ENCODE measurements at places on chromosomes 7 and 10. TPM values are rescaled to one million over a fixed set of nuclear protein-coding genes. Genes with fewer than 3 reads are reported as not detected.

Gene CLRN3
- 0.19 TPM for total RNA-seq

Gene FKBP9
- total RNA-seq, result 168 TPM

Gene XRCC2
- 3.1 TPM for total RNA-seq

Gene MMP21
- 0.34 TPM for total RNA-seq

Gene LRRTM3
- total RNA-seq, result not detected

Gene PNLIP
- total RNA-seq, result not detected

Gene FEZF1
- total RNA-seq, result not detected

Gene CTTNBP2
- total RNA-seq, result 0.34 TPM

Gene AZGP1
- total RNA-seq, result not detected

Gene KCNH2
- under 0.01 TPM for total RNA-seq

Gene SLC29A4
- 1.0 TPM for total RNA-seq

Gene MDH2
- total RNA-seq, result 52.2 TPM

Gene IFIT1B
- not detected for total RNA-seq

Gene ZCWPW1
- total RNA-seq, result 0.98 TPM

Gene DOCK1
- total RNA-seq, result 120 TPM

Gene ASCC1
- total RNA-seq, result 38.3 TPM

Gene AASS
- 44.5 TPM for total RNA-seq

Gene PLXNA4
- 1.5 TPM for total RNA-seq

Gene NUTM2A
- total RNA-seq, result 0.09 TPM

Gene SPDYE6
- not detected for total RNA-seq

Gene PAX2
- 0.51 TPM for total RNA-seq

Gene OR6B1
- not detected for total RNA-seq

Gene HGF
- total RNA-seq, result 3.4 TPM

Gene TFPI2
- total RNA-seq, result 152 TPM

Gene SUN3
- not detected for total RNA-seq

Gene SRRM3
- 2.2 TPM for total RNA-seq

Gene COPG2
- 16.0 TPM for total RNA-seq

Gene TWIST1
- total RNA-seq, result not detected

Gene USP6NL
- total RNA-seq, result 27.1 TPM

Gene GHRHR
- not detected for total RNA-seq

Gene OPN1SW
- total RNA-seq, result not detected

Gene SKIDA1
- 2.6 TPM for total RNA-seq

Gene CASTOR2
- 11.9 TPM for total RNA-seq

Gene OR13A1
- not detected for total RNA-seq

Gene MYL10
- total RNA-seq, result not detected

Gene DRGX
- total RNA-seq, result not detected

Gene MUC3A
- not detected for total RNA-seq

Gene ADAP1
- total RNA-seq, result 1.7 TPM

Gene PAPOLB
- 0.23 TPM for total RNA-seq
